ENCODE measurements at places on chromosomes 4 and X.

DNA sequence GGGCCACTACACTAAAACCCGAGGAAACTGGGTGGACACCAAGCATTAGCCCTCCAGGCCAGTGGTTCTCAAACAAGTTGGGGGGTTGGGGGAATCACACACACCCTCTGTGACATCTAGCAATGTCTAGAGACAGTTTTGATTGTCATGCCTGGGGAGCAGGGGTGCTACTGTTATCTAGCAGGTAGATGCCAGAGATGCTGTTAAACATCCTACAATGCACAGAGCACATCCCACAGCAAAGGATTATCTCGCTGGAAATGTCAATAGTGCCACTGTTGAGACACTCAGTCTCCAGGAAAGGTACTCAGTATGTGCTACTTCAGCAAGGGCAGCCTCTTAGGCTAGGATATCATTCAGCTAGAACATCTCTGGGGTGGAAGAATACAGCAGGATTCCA, 1.3 kb downstream of the SMC1A start:
- no peak for DNase-seq

GRCh38 chr4:81449015-81449414, 22.7 kb downstream of the RASGEF1B start:
- DNase-seq: no peak

GRCh38 chrX:54484666-54485065, 11.4 kb downstream of the FGD1 start:
- no peak for DNase-seq

DNA sequence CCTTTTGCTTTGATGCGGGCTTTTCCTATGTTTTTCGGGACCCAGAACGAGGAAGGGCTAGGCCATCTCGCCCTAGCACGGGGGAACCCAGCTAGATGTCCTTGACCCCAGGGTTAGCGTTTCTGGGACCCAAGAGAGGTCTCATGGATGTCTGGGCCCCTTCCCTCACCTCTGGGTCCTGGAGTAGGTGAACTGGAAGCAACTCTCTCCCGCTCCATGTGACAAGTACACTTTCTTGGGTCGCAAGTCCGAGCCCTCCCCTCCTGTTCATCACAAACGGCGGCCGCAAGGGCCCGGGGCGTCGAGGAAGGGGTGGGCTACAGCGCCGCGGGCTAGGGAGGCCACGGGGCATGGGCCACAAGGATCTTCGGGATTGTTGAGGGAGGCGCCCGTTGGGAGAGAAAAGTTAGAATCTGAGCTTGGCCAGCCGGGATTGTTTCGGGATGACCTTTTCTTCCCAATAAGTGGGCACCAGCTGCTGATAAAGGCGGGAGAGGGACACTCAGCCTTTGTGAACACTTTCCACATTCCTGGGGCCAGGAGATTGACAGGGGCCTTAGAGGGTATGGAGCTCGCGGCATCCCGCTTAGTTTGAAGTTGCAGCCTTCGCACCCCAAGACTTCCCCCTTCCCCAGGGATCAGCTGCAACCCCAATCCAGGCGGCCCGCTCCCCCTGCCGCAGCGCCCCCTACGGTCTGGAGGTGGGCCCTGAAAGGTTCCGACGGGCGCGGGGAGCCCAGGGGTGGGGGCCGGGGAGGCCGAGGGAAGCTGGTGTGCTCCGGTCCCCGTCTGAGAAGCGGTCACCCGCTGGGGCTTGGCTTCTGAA, 136.9 kb upstream of the ZIC3 start:
- no peak for DNase-seq
